ENCODE measurements at places on chromosomes 4 and X.

GRCh38 chr4:2624782-2625530 is 88.5 kb downstream of the FAM193A start:
- no peak for DNase-seq

DNA sequence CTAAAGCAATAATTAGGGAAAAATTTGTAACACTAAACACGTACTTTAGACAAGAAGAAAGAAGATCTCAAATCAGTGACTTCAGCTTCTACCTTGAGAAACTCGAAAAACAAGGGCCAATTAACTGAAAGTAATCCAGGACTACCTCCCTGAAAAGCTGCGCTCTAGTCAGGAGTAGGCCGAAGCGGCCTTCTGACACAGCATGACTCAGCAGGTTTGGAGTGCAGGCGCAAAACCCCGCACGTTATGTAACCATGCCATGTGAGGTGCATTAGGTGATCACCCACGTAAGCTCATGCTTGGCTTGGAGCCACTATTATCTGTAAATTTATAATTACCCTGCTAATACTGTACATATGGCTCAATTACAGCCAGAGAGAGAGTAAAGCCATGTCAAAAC is 52.8 kb upstream of the CCDC149 start:
- no peak for DNase-seq

- DNase-seq = no peak
Measured at GRCh38 chr4:179467878-179468277, 2025.6 kb upstream of the AGA start.

- peak; percentile 61 for DNase-seq
Measured at GRCh38 chr4:119517361-119518229, 111.0 kb downstream of the PDE5A start.

- no peak for DNase-seq
Measured at GRCh38 chr4:52054254-52054653, 3.1 kb downstream of the SPATA18 start.

DNA sequence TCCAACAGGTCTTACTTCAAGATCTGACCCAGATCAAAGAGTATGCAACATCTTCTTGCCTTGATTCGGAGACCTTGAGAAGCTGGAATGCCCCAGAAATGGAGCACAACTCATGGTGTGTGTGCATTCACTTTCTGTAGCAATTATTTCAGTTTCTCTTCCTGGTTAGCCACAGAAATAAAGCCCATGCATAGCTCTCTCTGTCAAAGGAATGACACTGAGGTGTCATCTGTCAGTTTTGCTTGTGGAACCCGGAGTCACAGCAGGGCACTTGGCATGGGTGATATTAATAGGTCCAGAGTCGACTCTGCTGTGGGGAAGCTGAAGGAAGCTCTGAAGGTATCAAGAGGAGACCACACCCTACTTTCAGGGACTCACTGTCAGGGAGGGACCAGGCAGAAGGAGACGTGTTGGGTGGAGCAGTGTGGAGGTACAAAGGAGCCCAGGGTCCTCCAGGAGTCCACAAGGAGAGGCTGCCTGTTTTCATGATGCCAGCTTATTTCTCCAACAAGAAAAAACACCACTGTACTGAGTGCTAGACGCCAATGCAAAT is 10.7 kb downstream of the CLNK start:
- no peak for DNase-seq

- DNase-seq = no peak
Measured at GRCh38 chr4:164408831-164409230, 345.1 kb upstream of the SMIM31 start.

GRCh38 chr4:123843137-123843536 is 446.5 kb downstream of the SPRY1 start:
- DNase-seq = peak; percentile 41

DNA sequence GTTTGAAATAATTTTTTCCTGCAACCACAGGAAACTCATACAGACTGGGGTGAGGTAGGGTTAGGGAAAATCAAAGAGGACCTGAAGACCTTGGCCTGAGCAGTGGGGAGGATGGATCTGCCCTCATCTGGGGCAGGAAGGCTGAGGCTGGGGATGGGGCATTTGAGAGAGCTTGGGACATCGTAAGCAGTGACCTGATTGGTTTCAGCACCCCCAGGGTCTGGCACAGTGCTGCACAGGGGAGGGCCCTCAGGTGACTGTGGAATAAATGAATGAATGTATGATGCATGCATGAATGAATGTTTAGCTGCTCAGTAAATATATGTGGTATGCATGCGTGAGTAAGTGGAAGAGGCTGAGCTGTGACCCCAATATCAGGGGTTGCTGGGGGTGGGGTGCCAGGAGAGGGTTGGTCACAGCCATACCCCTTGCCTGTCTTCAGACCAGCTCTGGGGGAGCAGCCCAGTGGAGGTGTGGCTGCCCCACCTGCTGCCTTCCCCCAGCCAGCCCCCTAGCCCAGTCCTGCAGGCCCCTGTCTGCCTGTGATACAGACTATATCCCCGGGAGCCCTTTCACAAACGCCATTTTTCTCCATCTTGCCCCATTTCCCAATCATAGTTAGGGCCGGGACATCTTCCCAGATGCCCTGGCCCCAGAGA is 11.0 kb upstream of the TNIP2 start:
- no peak for DNase-seq

GRCh38 chrX:38649674-38650647 is 88.6 kb downstream of the TSPAN7 start:
- no peak for DNase-seq

GRCh38 chrX:78321809-78322208 is 5.6 kb downstream of the CYSLTR1 start:
- no peak for DNase-seq

DNA sequence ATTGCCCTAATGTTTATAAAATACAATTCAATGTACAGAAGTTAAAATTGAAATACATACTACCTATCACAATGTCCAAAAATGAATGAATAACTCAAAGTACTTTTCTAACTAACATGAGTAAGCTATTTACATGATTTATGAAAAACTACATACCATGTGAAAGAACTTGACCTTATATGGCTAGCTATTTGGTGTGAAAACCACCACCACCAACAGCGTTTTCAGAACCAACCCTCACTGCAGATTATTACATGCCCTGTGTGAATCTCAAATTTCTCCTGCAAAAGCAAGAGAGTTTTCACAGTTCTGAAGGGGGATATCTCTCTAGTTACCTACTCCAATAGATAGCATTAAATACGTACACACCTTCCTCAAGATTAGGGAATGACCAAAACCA is 198.5 kb downstream of the SPATA18 start:
- no peak for DNase-seq

GRCh38 chr4:178953447-178954120 is 1511.3 kb upstream of the AGA start:
- no peak for DNase-seq

GRCh38 chr4:139762720-139763119 is 97.1 kb downstream of the MGST2 start:
- peak; percentile 80 for DNase-seq

GRCh38 chr4:111037591-111038360 is 414.9 kb upstream of the PITX2 start:
- no peak for DNase-seq

DNA sequence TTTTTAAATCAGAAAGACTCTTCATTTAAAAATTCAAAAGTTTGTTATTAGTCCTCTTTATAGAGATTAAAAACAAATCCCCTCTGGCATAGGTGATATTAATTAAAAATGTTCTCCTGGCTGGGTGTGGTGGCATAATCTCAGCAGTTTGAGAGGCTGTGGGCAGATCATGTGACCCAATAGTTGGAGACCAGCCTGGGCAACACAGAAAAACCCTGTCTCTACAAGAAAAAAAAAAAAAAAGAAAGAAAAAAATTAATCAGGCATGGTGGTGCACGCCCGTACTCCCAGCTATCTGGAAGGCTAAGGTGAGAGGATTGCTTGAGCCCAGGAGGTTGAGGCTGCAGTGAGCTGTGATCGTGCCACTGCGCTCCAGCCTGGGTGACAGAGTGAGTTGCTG is 38.9 kb downstream of the RASGEF1B start:
- no peak for DNase-seq

GRCh38 chr4:102301167-102301566 is 44.1 kb downstream of the SLC39A8 start:
- no peak for DNase-seq

DNA sequence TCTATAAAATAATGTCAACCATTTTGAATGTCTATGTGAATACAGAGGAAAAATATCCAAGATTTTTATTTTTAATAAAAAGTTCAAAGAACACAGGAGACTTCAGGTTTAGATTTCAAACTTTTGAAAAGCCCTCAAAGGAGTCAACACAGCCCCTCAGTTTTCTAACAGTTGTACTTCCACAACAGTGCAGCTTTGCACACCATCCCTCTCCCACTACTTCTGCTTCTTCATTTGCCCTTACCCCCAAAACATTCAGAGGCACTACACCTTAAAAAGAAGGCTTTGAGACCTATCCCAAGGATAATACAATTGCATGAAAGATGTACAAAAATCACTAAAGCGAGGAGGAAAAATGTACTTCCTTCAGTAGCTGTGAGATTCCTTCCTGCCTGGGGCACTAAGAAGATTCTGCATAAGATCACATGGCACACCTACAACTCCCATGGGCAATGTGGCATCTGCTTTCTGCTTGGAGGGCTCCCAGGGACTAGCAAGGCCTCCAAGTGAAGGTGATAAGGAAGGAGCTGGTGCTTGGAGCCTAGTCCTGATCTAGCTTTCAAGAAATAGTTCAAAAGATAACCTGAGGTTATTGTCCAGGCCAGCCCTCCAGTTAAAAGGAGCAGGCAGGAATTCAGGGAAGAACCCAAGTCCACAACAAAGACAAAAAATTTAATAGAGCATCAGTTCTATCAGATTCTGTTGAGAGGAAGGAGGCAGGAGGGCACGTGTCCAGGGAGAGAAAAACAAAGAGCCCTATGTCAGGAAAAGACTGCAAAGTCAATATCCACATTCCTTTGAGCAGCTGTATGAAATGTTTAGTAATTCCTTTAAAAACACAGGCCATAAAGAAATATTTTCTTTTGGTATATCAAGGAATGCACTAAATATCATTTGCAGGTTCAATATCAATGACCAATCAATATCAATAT is 19.1 kb downstream of the ARAP2 start:
- DNase-seq = no peak

- no peak for DNase-seq
Measured at GRCh38 chr4:8708401-8709021, 115.9 kb downstream of the CPZ start.

DNA sequence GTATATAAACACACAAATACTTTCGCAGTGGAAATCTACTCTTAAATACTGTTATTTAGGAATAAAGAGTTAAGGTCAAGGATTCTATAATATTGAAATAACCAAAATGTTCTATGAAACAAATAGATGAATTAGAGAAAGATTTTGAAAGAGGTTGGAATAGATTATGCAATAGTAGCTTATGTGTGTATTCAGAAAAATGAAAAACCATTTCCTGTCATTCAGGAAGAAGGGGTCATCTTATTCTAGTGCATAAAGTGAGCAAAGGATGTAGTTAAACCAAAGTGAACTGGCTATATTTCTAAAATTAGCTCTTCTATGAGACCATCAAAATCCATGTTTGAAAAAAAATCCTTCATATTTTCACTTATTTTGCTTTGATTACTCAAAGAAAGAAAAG is 30.0 kb upstream of the MYOZ2 start:
- DNase-seq = peak; percentile 53

DNA sequence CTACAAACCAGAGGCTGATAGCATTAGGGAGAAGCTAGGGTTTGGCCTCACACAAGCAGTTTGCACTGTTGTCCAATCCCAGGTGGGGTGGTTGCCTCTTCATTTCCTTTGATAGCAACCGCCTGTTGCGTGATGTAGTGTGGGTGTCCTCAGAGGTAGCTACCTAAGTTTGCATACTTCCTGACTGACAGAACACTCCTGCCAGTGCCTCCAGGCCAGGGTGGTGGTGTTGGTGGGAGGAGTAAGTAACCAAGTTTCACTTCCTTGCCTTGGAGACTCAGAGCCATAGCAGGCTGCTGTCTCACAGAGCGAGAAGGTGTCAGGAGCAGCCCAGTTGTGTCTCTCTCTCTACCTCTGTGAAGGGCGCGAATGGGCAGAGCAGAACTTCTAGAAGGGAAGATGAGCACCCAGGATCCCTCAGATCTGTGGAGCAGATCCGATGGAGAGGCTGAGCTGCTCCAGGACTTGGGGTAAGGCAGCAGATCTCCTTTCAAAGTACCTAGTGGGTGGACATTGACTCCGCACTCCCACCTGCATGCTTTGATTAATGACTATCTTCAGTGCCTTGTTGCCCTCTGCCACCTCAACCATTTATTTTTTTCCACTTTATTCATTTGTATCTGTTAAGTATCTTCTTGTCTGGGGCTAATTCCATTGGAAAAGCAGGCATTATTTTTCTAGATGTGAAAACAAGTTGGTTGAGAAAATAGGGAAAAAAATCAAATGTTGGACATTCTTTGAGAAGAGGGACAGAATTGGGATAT is at the start of gene DAPP1:
TSS of gene DAPP1 (plus strand) at position 283 of the 764 bp plus-strand sequence. CDS start at position 370, 87 bp downstream.
- no peak for DNase-seq

GRCh38 chrX:23396263-23396662 is 61.6 kb downstream of the PTCHD1 start:
- no peak for DNase-seq

GRCh38 chr4:180052629-180053028 is 2190.6 kb upstream of the TENM3 start:
- no peak for DNase-seq

DNA sequence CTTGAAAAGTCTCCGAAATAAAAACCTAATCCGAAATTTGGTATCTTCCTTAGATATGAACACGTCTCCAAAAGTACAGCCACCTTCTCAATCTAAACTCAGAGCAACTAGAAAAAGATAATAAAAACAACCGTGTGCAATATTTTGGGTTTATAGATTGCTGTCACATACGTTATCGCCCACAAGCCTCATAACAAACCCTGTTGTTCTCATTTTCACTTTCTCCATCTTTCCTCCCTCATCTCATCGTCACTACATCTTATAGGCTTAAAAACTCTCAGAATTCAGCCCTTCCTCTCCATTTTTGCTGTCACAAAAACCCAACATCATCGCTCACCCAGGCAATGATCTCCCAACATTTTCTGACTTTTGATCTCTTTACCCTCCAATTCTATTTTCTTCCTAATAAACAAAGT is 448 bp upstream of the SCFD2 start:
- DNase-seq = no peak

DNA sequence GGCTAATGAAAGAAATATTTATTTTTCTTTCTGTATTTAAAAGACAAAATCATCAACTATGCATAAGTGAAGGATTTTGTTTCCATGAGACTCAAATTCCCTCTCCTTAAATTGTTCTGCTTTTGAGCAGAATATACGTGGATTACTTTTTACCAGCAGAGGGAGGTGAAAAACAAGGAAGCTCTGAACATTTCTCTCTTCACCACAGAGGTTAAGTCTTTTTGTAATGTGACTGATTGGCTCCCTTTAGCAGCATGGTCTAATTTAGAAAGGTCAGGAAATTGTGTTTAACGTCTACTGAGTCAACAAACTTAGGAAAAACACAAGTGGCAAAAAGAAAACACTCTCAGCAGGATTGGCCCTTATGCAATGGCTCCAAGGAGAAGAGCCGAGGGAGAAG is 55.1 kb upstream of the F9 start:
- no peak for DNase-seq

- peak; percentile 8 for DNase-seq
Measured at GRCh38 chr4:142960126-142960525, 114.0 kb upstream of the INPP4B start.

- DNase-seq = no peak
Measured at GRCh38 chr4:26201120-26201519, 119.7 kb upstream of the RBPJ start.

GRCh38 chr4:39446842-39447573 is 11.7 kb downstream of the RPL9 start:
- peak; percentile 74 for DNase-seq

GRCh38 chrX:118498351-118498750 is 2.7 kb downstream of the DOCK11 start:
- DNase-seq = no peak

GRCh38 chr4:169604131-169604900 is 8.1 kb downstream of the NEK1 start:
- DNase-seq = peak; percentile 73

Measured in fibroblast of pulmonary artery (primary cell).